ENCODE measurements at places on chromosomes 2 and 18.

DNA sequence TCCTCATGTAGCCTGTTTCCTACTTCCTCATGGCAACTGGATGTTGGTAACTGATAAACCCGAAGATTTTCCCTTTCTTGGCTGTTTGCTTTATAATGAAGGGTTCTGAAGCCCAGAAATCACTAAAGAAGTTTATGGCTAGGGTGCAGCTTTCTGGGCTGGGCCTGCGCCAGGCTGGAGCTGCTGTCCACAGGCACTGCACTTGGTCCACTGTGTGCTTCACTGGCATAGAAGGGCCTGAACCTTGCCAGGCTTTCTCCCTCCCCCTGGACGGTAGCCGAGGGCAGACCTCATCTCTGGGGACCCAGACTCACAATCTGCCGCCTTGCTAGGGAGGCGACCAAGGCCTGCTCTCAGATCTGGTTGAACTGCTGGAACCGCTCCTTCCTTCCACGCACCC lies 133.3 kb upstream of the SPRED2 start:
- no peak for DNase-seq

DNA sequence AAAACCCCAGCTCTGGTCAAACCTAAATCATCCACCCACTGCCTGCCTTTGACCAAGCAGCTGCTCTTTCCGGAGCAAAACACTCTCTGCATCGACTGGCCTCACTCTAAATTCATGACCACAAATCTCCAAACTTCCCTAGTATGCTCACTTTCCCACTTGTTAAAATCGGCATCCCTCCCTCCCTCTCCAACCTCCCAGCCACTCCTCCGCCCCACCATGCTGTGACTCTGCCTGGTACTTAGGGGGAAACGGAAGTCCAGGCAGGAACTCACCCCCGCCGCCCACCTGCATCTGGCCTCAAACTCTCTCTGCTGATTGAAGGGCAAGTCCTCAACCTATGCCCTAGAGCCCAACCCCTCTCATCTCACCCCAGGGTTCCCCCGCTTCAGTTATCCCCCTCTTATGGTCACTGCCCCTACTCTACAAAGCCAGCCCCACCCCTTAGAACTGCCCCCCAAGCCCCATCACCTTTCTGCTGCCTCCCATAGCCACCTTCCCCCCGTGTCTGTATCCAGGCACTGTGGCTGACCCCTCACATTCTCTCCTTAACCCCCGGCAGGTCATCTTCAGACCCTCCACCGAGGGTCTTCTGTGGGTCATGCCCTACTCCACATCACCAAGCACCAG lies 3.8 kb upstream of the ADRA2B start:
- no peak for DNase-seq

DNA sequence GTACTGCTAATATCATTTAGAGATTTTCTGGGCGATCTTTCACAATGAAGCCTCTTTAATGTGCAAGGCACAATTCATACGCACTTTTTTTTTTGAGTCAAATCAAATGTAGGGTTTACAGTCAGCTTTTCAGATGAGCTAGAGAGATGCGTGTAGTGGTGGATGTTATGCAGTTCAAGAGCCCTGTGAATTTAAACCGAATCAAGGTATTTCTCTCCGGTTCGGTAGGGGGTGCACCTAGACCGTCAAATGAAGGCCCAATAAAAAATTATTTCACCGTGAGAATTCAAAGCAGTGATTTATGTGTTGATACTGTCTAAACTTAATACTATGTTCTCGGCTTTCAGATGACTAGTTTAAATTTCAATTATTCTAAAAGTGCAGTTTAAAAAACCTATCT lies 1.1 kb downstream of the PTH2R start:
- DNase-seq: no peak

GRCh38 chr18:23740105-23740830 lies 51.0 kb downstream of the LAMA3 start:
- no peak for DNase-seq

DNA sequence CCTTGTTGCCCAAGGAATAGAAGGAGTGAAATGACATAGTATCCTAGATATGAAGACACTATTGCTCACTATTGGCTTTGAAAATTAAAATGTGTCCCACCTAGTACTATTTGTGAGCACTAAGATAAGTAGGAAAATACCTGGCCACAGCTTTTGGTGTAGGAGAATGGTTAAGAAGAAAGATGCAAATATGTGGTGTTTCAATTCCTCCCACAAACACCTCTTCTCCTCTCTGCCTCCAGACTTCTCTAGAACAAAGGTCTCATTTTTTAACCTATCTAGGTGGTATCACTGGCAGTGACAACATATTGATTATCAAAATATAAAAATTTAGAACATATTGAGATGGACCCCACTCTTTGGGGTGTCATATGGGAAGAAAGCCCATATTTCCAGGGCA lies 929.9 kb upstream of the FANCL start:
- no peak for DNase-seq

GRCh38 chr2:188399159-188399558 lies 107.5 kb downstream of the GULP1 start:
- DNase-seq: no peak

GRCh38 chr2:181858600-181858999 lies 32.9 kb upstream of the ITPRID2 start:
- DNase-seq: no peak

- DNase-seq: no peak
Observed at GRCh38 chr18:77505499-77505898, 255.9 kb downstream of the GALR1 start.

- no peak for DNase-seq
Observed at GRCh38 chr18:36469461-36469860, 171.9 kb downstream of the FHOD3 start.

- no peak for DNase-seq
Observed at GRCh38 chr2:54772531-54772930, 49.1 kb downstream of the EML6 start.

DNA sequence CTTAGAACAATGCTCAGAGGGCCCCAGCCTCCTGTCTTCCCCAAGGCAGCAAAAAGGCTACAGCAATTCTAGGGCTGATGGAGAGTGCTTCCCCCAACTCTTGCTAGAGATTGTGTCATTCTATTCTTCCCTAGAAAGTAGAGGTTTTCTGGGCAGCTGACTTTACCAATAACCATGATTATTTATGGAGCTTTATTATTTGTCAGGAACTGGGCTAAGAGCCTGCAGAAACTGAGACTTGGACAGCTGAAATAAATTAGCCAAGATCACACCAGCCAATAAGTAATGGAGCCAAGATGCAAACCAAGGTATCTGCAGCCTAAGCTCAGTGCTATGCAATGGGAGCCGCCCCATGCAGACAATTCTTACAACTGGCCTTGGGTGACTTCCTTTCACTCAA lies 84.8 kb downstream of the CCBE1 start:
- DNase-seq: no peak

DNA sequence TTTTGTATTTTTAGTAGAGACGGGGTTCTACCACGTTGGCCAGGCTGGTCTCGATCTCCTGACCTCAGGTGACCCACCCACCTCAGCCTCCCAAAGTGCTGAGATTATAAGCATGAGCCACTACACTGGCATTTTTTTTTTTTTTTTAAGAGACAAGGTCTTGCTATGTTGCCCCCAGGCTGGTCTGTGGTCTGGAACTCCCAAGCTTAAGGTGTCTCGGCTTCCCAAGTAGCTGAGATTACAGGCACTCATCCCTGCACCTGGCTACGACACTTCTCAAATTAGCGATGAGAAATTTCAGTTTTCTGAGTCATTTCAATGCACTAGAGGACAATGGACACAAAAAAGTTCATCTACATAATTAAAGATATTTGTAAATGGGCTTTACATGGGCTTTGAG lies 36.6 kb upstream of the TCF7L1 start:
- no peak for DNase-seq

DNA sequence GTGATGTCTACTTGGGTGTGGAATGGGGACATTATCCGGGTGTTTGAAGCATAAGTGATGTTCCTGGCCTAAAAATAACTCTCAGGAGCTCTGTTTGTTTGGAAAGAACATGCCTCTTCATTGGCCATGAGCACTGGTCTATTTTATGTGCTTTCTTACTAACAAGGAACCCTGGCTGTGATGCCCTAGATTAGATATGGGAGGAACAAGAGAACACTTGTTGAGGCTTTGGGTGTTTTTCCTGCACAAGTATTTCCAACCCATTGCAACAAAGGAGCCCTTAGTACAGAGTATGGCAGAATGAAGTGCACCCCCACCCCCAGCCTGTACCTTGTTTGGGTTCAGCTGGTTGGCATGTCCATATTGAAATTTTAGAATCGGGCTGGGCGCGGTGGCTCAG lies 95.9 kb downstream of the SLC4A3 start:
- DNase-seq: no peak

- no peak for DNase-seq
Observed at GRCh38 chr18:74351354-74351753, 35.7 kb downstream of the C18orf63 start.

- no peak for DNase-seq
Observed at GRCh38 chr2:170467568-170468422, 247.3 kb upstream of the SP5 start.

DNA sequence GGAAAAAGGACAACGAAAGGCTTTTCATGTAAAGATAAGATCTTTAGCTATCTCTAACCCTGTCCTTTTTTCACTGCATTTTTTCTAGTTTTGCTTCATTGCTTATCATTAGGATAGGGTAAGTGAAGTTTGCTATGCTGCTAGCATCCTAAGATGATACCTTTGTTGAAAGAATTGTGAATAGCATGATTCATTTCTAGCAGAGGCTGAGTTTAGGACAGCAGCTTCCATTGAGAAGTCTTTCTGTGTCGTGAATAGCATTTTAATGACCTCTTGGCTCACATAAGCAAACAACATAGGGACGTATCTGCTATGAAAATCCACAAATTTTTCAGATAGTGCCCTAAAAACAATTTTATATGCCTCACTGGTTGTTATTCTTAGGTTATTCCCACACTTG lies 36.4 kb upstream of the GAREM2 start:
- no peak for DNase-seq

GRCh38 chr2:111161971-111162370 lies 41.3 kb downstream of the BCL2L11 start:
- DNase-seq: no peak

DNA sequence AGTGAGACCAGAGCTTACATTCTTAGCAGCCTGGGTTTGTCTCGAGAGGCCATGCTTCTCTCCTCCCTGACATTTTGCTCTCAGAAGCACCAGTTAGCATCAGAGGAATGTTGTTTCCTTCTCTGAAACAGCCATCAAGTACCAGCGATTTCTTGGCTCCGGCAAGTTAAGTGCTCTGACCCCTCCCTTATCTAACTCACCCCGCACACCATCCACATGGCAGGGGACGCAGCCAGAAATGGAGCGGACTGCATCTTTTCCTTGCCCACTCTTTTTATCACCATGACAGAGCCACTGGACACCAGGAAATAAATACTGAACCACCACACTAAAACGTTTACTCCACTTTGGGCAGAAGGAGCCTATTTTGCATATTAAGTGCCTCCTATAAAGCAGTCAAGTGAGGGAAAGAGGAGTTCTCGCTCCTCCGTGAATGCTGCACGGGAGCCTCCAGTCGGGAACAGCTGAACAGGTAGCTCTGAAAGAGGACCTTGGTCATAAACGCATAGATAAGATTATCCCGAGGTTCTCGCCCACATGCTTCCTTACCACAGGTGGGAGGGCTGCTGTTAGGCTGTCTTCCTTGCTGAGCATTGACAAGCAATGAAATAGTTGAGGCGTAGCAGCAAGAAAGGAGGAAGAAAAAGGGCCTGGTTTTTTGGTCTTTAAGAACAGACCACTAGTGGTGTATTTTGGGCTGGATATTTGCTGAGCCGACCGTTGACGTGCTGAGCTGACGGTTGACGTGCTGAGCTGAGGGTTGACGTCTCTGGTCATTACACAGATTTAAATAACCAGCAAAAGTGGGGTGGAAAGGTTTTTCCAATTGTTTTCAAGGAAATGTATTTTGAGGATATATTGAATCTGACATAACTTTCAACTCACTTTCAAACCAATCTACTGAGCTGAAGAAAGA lies 71.4 kb upstream of the ITGB6 start:
- DNase-seq: no peak

- DNase-seq: no peak
Observed at GRCh38 chr18:79507546-79508480, 112.1 kb downstream of the NFATC1 start.

GRCh38 chr18:50193796-50194630 lies 934 bp downstream of the MYO5B start:
- no peak for DNase-seq

- no peak for DNase-seq
Observed at GRCh38 chr2:118231759-118232158, 143.5 kb downstream of the INSIG2 start.

- DNase-seq: no peak
Observed at GRCh38 chr2:200700856-200701255, 110.9 kb upstream of the BZW1 start.
